CD4-positive, alpha-beta T cell (primary cell): ENCODE measurements at places on chromosomes 13 and 19.

DNA sequence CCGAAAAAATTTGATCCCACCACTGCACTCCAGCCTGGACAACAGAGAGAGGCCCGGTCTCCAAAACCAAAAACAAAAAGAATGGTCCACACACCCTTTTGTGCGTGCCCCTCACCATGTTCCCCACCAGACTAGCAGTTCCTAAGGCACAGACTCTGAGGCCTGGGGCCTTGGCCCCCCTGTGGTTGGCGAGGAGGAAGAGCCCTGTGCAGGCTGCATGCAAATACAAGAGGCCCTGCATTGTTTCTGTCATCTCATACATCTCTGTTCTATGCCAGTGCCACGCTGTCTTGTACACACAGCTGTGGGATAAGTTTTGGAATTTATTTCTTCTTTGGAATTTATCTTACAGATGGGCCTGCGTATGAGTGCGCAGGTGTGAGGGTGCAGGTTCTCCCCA lies 4.7 kb upstream of the YJEFN3 start:
- DNase-seq = no peak

- no peak for DNase-seq
Measured at GRCh38 chr19:6979399-6979798, 41.8 kb downstream of the MBD3L2B start.

GRCh38 chr19:44753932-44754749 lies 5.6 kb downstream of the BCL3 start:
- DNase-seq = peak; percentile 38

- DNase-seq = no peak
Measured at GRCh38 chr13:36158611-36159010, 27.4 kb upstream of the DCLK1 start.

GRCh38 chr13:21698817-21699679 lies 28.2 kb downstream of the FGF9 start:
- no peak for DNase-seq

DNA sequence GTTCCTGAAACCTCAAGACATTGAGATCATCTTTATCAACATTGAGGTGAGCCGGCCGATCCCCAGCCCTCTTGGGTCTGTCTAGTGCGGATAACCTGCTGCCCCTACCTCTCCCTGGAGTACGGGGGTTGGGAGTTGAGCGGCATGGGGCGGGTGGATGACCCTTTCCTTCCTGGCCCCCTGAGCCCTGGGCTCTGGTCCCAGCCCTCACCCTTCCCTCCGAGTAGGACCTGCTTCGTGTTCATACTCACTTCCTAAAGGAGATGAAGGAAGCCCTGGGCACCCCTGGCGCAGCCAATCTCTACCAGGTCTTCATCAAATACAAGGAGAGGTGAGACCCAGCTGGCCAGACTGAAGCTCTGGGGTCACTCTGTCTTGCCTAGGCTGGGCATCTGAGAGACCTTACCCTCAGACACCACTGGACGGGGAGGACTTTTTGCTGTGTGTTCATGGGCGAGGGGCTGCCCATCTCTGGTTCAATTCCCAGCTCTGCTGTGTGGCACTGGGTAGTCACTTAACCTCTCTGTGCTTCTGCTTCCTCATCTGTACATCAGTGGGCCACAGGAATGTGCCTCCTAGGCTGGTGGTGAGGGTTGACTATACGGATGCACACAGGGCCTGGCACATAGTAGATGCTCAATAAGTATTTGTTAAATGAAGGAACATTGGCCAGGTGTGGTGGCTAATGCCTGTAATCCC lies 52.7 kb downstream of the VAV1 start:
- no peak for DNase-seq

- no peak for DNase-seq
Measured at GRCh38 chr13:112978561-112979405, 9.8 kb downstream of the MCF2L start.

GRCh38 chr19:38704488-38705026 lies 39.7 kb downstream of the CAPN12 start:
- no peak for DNase-seq

GRCh38 chr13:77729502-77730221 lies 32.2 kb downstream of the SLAIN1 start:
- no peak for DNase-seq

GRCh38 chr13:41720839-41721561 lies 239.9 kb downstream of the VWA8 start:
- no peak for DNase-seq

- DNase-seq = no peak
Measured at GRCh38 chr13:24147570-24147963, 13.0 kb upstream of the SPATA13 start.

DNA sequence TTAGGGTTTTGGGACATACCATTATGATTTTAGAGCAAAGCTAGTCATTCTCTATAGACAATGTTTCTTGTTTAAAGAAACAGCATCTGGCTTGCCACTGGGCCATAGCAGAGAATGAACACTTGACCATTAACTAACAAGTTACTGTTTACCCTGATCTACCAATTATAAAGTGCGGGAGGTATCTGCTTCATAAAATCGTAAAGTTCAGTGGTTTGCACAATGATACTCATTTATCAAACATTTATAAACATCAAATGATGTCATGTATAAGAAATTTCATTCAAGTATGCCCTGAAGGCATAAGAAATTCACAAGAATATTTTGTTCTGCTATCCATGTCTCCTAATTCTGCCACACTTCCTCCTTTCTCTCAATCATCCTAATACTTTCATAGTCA lies 139.2 kb downstream of the PCDH20 start:
- DNase-seq = no peak

- DNase-seq = no peak
Measured at GRCh38 chr13:26562512-26562890, 5.0 kb downstream of the WASF3 start.
